GM06990 (cell line): ENCODE measurements at places on chromosomes 11 and 22.

DNA sequence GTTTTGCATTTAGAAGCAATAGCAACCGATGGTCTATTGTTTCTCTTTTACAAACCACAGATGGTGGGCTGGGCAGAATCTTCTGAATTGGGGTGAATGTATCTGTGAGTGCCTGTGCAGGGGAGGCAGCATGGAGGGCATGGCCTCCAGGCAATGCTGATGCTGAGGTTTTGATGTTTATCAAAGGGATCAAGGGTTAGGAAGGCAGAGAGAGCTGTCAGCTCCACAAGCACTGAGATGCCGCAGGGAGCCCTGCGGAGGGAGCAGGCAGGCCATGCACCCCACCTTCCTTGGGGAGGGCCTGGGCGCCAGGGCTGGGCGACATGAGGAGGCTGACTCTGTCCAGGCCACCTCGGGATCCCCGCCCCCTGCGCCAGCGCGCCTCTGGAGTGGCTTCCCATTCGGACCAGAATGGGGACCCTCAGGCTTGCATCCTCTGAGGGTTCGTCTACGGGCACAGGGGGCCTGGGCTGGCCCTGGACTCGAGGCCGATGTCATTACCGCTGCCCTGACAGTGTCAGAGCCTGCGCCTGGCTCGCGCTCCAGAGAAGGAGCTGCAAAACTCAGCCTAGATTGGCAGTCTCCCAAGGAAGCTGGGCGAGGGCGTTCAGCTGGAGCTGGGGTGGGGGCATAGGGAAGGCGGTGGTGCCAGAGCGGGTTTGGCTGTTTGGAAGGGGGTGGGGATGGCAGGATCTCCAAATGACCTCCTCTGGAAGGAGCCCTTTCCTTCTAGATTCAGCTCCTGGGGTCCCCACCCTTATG lies 13.9 kb upstream of the TH start:
- no peak for DNase-seq

GRCh38 chr22:21680830-21681565 lies 15.2 kb downstream of the PPIL2 start:
- DNase-seq = no peak

DNA sequence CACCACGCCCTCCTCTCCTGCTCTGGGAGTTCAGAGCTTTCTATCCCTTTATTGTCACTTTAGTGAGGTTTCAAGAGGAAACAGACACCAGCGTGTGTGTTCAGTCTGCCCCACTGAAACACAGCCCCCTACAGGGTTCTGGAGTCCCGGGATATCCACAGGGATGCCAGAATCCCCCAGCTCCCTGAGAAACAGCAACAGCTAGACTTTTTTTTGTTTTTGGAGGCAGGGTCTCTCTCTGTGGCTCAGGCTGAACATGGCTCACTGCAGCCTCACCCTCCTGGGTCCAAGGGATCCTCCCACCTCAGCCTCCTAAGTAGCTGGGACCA lies 10.4 kb downstream of the SULT4A1 start:
- no peak for DNase-seq

GRCh38 chr11:76719686-76720085 lies 49.1 kb upstream of the LRRC32 start:
- DNase-seq = no peak

- DNase-seq = no peak
These were observed 13.6 kb upstream of the CDC42EP1 start for GRCh38 chr22:37546437-37547250.

DNA sequence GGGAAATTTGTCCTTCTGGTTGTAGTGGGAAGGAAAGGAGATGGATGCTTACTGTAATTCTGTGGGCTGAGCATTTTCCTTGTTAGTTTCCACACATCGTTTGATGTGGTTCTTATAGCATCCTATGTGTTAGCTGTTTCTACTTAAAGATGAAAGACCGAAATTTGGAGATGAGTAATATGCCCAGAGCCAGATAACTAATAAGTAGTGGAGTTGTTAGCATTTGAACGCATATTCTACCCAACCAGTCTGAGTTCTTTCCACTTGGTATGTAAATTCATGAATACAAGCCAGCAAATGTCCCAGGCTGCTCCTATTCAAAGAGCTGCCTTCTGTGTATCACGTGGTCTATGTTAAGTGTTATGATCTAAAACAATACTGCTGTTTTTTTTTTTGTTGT lies 14.6 kb downstream of the SPECC1L start:
- no peak for DNase-seq

DNA sequence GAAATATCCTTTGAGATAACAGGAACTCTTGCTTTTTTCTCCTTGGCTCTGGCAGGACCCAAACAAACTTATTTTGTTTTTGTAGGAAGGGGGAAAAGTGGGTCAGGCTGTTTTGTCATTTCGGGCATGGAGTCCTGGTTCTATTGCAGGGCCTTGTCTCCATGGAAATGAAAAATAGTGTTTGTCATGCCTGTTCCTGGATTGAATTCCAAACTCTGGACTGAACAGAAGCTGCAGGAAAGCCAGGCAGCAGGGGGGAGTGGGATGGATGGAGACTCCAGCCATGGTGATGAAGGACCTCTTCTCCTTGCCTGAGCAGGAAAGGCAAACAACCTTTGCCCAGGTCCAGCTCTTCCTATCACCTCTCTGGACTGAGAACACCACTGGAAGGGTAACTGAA lies 87.0 kb downstream of the SCN3B start:
- DNase-seq = no peak

- no peak for DNase-seq
These were observed 78.4 kb upstream of the ANO1 start for GRCh38 chr11:69999721-70000120.

DNA sequence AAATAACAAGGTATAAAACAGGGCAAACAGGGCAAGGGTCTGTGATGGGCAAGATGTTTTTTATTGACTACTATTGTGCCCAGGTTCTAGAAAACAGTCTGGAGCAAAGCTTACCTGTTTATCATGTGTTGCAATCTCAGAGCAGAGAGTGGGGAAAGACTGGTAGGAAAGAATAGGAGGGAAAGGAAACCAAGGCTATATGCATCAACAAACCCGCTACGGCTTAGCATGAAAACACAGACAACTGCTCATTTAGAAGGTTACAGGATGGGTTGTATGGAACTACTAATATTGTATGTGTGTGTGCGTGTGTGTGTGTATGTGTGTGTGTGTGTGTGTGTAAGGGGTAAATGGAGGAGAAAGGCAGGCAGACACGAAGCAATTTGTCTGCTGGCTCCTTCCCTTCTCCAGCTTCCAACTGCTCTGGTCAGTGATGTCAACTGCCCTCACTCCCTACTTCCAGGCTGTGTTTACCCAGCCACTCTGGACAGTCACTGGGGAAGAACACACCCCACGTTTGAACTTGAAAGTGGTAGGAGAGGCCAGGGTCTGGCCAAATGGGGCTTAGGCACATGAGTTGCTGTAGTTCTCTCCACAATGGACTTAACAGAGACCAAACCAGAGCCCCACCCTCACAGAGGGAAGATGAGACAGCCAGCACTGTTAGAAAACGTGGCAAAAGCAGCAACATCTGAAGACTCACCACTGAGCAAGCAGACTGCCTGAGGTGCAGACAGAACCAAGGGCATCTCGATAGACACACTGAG lies 47.0 kb downstream of the GAB2 start:
- DNase-seq = no peak

DNA sequence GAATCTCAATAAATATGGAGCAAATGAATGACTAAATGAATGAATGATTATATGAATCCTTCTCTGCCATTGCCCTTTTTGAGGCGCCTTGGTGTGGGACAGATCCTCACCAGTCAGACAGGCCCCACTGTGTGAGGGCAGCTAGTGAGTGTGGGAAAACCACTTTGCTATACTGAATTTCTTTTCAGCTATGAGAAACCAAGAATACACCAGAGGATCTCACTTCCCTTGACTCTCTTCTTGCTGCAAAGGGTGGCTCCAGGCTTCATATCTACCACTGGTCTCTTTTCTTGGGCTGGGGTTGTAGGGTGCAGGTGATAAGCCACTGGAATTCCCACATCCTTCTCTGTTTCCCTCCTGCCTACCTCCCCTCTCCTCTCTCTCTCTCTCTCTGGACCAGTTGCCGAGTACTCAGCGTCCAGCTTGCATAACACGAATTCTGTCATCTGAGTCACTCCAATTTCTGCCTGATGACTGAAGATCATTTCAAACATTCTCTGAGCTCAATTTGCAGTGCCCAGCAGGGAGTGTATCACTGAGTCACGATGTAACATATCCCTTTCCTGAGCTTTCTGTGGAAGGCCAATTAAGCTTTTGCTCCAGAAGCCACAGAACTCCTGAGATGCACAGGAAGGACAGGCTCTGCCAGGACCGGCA lies 304.3 kb upstream of the NCAM1 start:
- DNase-seq = no peak

GRCh38 chr11:112087212-112087611 lies 539 bp downstream of the SDHD start:
- no peak for DNase-seq

DNA sequence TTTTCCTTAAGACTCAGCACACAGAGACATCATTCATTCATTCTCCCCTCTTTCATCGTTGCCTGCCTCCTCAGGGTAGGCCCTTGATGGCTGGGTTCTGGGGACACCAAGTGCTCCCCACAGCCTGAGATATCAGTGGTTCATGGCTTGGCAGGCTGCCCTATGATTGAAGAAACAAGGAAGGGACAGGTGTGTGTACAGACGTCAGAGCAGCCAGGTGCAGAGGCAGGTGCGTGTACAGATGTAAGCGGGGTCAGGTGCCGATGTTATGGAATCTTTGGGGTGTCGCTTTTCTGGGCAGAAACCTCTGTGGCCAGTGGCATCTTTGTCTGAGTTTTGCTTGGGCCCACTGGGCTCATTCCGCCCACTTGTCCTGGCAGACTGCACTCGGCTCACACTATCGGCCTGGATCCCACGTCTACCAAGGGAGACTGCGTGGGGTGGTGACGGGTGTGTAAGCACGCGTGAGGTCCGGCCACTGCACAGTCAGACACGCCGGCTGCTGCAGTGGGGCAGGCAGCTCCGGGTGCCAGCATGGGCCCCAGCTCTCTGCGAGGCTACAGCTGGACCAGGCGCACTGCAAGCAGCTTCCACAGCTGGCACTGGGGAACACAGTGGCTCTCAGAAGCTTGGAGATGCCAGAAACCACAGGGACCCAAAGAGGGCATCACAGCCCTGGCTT lies 20.9 kb upstream of the KIAA0930 start:
- no peak for DNase-seq

DNA sequence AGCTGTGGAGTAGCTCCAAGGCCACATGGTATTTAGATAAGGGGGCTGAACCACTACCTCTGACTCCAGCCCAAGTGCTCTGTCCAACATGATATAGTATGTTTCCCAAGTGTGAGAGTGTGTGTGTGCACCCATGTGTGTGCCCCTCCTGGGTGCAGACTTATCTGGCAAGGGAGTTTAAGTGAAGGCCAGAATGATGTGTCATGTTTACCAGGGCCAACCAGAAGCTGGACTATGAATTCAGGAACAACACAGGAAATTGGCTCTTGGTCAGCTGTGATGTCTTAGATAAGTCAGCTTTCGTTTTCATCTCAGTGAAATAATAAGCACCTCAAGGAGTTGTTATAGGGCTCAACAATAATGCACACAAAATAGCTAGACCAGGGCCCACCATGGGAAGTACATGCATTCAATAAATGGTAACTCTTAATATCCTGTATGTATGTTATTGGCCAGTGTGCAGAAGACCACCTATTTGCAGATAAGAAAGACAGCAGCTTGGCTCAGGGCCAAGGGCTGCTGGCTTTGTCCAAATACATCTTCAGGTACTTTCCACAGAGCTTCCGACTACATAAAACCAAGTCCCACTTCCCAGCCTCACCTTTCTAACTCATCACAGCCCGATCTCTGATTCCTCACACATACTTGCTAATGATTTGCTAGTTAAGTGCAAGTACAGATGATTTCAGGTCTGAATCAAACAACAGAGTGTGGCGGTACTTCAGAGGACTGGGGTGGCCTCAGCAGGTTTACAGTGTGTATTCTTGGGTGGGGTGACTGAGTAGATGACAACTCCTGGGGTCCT lies 120.9 kb downstream of the ME3 start:
- DNase-seq = peak; percentile 15
